ENCODE measurements at places on chromosomes 1 and 21.

GRCh38 chr1:118101515-118101844 is 83.5 kb downstream of the SPAG17 start:
- DNase-seq = no peak

DNA sequence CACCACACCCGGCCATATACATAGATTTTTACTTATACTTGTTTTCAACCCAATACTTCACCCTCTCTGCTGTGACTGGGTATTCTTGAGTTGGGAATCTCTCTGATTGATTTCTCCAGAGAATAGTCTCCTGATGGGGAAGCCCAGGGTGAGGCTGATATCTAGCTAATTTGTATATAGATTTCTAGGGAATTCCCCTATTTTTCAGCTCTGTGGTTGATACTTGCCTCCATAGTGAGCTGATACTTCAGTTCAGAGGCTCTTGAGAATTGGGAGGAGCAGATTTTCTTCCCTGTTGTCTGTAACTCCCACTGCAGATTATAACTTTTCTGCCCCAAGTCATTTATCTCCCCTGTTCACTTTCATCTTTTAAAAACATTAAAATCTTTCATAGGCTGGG is 14.5 kb upstream of the SH3BGRL3 start:
- no peak for DNase-seq

DNA sequence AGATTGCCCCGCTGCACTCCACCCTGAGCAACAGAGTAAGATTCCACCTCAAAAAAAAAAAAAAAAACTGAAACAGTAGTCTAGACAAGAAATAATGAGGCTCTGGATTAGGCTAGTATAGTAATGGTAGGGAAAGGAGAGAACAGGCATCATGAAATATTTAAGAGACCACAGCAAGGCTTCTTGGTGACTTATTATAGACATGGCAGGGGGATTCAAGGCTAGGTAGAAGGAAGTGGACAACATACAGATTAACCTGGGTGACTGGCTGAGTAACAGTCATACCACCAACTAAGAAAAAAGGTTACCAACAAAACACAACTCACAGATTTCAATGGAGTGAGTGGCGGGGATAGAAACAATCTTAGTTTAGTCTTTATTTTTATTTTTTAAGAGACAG is 8.3 kb downstream of the NVL start:
- DNase-seq = no peak

DNA sequence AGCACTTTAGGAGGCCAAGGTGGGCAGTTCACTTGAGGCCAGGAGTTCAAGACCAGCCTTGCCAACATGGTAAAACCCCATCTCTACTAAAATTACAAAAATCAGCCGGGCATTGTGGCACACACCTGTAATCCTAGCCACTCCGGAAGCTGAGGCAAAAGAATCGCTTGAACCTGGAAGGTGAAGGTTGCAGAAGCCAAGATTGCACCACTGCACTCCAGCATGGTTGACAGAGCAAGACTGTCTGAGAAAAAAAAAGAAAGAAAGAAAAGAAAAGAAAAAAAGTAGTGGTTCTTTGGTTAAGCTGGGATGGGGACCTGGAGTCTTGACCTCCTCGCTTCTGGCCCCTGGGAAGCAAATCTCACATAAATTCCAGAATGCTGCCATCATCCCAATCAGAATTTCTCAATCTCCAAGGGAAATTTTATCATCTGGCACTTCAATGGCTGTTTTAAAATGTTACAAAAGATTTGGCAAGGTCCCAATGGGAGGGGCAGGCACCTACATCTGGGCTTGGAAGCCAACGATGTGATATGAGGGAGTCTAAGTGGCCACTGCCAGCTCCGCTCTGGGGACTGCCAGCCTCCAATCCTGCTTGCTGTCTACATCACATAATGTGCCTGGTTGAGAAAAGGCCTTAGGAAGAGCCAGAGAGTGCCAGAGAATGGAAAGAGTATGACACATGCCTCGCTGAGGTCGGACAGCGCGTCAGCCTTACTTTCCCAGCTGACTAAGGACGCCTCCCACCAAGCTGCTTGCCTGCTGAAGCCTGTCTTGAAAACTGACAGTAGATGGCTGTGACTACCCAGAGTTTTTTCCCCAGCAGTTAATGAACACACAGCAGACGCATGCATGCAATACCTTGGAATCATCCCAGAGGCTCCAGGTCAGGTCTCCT is 42.1 kb upstream of the SRP9 start:
- DNase-seq = peak; percentile 23

- no peak for DNase-seq
Measured at GRCh38 chr1:227424159-227424680, 105.9 kb upstream of the CDC42BPA start.

- DNase-seq = peak; percentile 52
Measured at GRCh38 chr1:108199201-108199691, 897 bp downstream of the SLC25A24 start.

- peak; percentile 64 for DNase-seq
Measured at GRCh38 chr1:6646499-6647148, 22.0 kb downstream of the THAP3 start.

DNA sequence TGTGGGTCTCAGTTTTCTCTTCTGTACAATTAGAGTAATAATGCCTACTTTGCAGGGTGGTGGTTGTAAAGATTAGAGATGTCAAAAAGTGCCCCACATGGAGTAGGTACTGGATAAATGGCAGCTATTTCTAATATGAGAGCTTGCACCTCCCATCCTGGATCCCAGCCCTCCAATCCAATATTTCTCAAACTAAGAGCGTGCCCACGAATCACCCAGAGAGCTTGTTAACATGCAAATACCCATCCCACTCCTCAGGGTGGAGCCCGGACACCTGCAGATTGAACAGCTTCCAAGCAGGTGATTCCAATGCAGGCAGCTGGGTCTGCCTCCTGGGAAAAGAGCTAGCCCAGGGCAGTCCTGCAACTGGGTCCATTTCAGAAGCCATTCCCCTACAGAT is 33.0 kb downstream of the LRRN2 start:
- DNase-seq = no peak

- no peak for DNase-seq
Measured at GRCh38 chr1:115364780-115365155, 26.7 kb upstream of the NGF start.

DNA sequence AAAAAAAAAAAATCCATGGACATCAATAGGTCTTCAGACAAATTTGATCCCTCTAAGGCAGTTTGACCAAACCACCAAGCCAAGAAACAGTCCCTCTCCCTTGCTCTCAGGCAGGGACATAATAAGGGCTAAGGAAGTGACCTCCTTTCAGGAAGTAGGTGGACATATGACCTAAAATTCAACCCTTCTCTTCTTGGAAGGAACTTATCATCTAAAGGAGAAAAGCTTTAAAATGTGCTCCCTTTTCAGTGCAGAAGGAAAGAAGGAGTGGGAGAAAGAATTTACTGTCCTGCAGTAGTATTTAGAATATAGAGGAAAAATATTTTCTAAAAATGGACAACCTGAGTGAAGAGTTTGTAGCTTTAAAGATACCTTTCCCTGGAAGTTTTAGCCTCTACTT is 118.1 kb downstream of the DTL start:
- DNase-seq = no peak

DNA sequence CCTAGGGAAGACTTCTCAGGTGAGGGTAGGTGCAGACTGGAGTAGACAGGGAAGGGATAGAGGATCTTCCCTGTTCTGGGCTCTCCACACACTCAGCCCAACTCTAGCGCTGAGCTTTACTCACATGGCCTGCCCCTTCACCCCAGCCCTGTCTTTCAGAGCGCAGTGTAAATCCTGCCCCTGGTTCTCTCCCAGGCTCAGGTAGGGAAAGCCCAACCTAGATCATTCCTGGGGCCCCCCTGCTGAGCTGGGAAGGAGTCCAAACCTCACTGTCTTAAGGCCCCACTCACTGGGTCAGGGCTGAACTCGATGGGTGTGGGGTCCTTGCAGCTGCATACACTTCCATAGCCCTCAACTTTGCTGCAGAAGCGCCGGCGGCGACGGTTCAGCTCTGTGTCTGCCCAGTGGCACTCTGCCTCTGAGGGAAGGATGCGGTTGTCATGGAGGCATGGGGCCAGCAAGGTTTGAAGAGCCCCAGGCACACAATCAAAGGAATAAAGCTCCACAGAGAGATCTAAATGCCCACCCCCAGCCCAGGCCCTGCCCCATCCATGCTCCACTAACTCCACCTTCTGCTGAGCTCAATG is 4.2 kb downstream of the POMGNT1 start:
- DNase-seq = no peak

GRCh38 chr1:154222518-154222917 is 1.8 kb downstream of the UBAP2L start:
- DNase-seq = no peak

- no peak for DNase-seq
Measured at GRCh38 chr1:198934426-198934825, 295.6 kb downstream of the PTPRC start.

DNA sequence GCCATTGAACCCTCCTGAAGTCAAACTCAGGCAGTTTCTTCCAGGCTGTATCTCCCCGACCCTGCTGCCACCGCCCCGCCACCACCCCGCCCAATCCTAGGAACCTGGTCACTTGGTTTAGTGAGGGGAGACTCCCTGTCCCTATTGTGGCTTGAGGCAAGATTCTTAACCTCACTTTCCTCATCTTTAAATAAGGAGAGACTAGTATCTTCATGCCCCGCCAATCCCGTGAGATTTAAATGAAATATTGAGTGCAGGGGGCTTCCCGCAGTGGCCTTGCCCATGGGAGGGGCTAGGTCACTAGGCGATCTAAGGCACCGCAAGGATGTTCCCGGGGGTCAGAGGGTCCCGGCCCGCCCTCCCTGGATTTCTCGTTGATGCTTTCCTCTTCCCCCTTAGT is 998 bp downstream of the KDF1 start:
- no peak for DNase-seq

DNA sequence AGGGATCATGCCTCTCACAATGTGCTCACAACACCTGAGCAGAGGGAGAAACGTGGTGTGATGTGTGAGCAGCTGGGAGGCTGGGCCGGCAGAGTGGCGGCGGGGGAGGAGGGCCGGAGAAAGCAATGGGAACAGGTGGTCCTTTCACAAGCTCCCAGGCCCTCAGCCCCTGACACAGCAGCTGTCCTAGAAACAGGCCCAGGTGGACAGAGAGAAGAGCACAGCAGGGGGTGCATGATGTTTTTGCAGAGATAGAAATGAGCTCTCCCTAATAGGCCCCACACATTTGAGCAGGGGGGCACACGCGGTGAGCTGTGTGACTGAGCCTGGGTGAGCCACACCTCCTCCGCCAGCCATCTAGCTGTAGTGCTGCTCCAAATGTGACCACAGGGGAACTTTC is 7.6 kb upstream of the RGS16 start:
- peak; percentile 76 for DNase-seq

- DNase-seq = no peak
Measured at GRCh38 chr1:172117800-172118199, 276.5 kb downstream of the DNM3 start.

DNA sequence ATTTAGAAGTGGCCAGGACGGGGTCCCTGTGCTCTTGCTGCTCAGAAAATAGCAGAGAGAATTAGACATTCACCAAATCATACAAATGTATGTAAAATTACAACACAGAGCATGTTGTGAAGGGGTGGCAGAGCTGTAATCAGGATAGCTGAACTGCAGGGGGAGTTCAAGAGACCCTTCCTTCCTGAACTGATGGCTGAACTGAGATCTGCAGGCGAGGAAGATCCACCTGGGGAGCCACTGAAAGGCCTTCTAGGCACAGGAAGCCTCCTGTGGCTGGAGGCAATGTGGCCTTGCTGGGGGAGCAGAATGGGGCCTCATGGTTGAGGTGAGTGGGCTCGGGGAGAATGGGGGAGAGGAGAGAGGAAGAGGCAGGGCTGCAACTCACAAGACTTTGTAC is 216.5 kb downstream of the PRDM2 start:
- DNase-seq = no peak

GRCh38 chr1:59699227-59699847 is 115.4 kb upstream of the HOOK1 start:
- DNase-seq = peak; percentile 51

GRCh38 chr1:76659171-76659940 is 207.9 kb upstream of the ST6GALNAC5 start:
- no peak for DNase-seq

DNA sequence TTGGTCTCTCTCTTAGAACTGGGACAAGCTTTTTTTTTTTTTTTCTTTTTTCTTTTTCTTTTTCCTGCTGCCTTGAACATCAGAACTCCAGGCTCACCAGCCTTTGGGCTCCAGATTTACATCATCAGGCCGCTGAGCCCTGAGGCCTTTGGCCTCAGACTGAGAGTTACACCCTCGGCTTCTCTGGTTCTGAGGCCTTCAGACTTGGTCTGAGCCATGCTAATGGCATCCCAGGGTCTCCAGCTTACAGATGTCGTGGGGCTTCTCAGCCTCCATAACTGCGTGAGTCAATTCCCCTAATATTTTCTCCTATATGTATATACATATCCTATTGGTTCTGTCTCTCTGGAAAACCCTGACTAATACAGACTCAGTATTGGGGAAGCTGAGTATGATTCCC is 36.5 kb upstream of the RC3H1 start:
- DNase-seq = no peak

DNA sequence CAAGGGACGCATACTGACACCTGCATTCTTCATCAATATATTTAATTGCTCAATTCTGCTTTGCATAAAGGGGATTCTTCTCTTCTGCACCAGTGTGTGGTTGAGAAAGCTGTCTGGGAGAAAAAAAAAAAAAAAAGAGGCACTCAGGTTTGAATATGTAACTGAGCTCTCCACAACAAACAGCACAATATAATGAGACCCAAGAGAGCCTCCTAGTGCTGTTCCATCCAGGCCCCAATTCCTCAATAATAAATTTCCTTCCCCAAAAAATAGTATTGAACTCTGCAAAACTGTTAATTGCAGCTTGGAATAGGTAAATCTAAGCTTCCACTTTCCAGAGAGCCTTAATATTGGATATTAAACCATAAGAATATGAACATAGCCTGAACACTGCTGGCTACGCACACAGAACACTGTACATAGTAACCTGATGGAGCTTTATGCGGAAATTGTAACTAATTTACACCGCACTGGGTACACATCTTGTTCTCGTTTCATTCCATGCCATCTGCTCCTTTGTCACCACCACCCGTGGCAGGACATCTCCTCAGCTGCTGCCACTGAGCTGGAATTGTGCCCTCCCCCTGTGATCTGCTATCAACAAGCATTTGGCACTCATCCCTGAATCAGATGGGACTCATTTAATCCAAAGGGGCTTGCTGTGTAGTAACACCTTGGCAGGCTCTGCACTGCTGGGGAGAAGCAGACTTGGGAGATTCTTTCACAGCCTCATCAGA is 272.0 kb downstream of the HHIPL2 start:
- DNase-seq = no peak

GRCh38 chr1:115364046-115364779 is 26.2 kb upstream of the NGF start:
- DNase-seq = no peak

GRCh38 chr21:16243396-16243795 is 513.6 kb downstream of the USP25 start:
- no peak for DNase-seq

GRCh38 chr1:171254859-171255258 is 6.6 kb downstream of the FMO1 start:
- DNase-seq = no peak

GRCh38 chr1:116230712-116231111 is 119.5 kb downstream of the MAB21L3 start:
- DNase-seq = no peak

- DNase-seq = peak; percentile 77
Measured at GRCh38 chr1:155176544-155177071, 3.0 kb downstream of the TRIM46 start.

All from neural progenitor cell (in vitro differentiated cells).